GM03348 (cell line): ENCODE measurements at places on chromosomes 12 and 14.

- DNase-seq = peak; percentile 58
These were observed 36.5 kb downstream of the CMKLR1 start for GRCh38 chr12:108302403-108303311.

GRCh38 chr14:105486974-105487448 lies 325 bp downstream of the CRIP1 start:
- peak; percentile 37 for DNase-seq

GRCh38 chr14:49865431-49865859 lies 12.9 kb upstream of the NEMF start:
- peak; percentile 50 for DNase-seq

DNA sequence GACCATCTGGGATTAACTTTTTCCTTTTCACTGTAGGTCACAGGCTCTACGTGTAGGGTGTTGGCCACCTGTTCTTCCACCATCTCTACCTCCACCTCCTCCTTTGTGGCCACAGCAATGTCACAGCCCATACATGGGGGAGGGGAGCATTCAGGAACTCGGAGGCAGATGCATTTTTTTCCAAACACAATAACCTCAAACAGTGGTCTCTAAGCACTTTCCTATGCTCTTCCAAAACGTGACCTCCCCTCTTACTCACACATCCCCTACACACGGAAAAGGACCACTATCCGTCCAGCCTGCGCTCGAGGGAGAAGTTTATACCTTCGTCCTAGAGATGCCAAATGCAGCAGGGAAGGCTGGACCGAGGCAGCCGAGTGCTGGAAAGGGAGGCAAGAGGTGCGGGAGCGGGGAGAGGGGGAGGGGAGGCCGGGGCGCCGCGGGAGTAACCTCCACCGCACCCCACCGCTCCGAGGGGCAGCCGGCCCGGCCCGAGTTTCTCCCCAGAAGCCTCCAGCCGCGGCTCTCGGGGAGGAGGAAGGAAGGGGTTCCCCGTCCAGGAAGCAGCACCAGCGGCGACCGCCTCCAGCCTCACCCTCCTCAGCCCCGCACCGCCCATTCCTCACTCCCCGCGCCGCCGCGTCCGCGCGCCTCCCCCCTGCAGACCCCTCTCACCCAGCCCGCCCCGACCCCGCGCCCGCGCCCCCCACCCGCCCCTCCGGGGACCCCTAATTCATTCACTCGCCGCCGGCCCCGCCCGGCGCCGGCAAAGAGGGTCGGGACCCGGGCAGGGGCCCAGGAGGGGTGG lies 594 bp downstream of the KRAS start:
- peak; percentile 59 for DNase-seq

DNA sequence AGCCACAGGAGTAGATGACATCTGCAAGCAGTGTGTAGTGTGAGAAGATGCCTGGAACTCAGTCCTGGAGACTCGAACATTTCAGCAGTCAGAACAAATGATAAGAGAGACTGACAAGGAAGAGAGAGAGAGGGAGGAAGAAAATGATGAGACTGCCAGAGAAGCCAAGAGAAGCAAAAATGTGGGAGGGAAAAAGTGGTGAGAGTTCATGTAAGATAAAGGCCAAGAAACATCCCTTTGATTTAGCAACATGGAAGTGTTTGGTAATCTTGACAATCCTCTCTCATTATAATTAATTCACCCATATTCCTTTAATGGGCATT lies 42.6 kb downstream of the LIMA1 start:
- no peak for DNase-seq

- DNase-seq = no peak
These were observed 66.1 kb downstream of the KTN1 start for GRCh38 chr14:55645845-55646832.

- DNase-seq = no peak
These were observed 519 bp downstream of the JAG2 start for GRCh38 chr14:105168093-105168420.

DNA sequence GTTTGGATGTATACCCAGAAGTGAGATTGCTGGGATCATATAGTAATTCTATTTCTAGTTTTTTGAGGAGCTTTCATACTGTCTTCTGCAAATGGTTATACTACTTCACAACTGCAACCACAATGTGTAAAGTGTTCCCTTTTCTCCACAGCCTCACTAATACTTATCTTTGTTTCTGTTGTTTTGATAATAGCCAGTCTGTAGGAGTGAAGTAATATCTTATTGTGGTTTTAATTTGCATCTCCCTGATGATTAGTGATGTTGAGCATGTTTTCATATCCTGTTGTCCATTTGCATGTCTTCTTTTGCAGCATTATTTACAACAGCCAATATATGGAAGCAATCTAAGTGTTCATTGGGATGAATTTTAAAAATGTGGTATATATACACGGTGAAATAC lies 29.9 kb downstream of the GABARAPL1 start:
- DNase-seq = no peak

- peak; percentile 98 for DNase-seq
These were observed at the start of gene NACA for GRCh38 chr12:56724972-56725722. TSS of gene NACA (minus strand) at chr12:56725299. CDS start at chr12:56724521, 778 bp downstream.

DNA sequence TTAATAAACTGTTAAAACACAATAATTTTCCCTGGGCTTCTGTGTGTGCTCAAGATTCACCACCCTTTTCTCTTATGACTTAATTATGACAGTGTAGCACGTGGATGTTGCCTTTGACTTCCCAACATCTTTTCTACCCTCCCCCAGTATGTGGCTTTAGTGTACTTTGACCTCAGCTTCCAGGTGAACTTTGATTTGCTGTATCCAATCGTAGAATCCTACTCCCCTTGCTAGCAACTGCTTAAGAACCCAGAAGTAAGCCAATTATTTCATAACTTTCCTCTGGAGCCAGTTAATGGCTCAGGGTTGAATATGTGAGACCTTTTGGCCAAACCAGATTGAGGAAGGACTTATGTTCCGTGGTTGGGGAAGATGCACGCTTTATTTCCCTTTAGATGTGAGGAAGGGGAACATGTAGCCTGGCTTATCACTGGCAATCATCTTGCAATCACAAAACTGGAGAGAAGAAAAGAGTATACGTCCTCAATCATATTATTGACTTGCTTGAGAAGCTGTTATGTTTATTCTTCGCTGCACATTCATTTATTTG lies 259.6 kb upstream of the ATP2B1 start:
- DNase-seq = no peak

DNA sequence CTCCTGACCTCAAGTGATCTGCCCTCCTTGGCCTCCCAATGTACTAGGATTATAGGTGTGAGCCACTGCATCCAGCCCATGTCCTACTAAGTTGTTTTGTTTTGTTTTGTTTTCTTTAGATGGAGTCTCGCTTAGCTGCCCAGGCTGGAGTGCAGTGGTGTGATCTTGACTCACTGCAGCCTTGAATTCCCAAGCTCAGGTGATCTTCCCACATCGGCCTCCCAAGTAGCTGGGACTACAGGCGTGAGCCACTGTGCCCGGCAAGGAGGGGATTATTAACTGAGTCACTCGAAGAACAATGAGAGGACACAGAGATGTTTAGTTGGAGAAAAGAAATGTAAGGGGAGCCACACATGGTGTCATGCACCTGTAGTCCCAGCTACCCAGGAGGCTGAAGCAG lies 18.0 kb upstream of the ERBB3 start:
- no peak for DNase-seq

GRCh38 chr12:12558291-12558690 lies 4.4 kb downstream of the DUSP16 start:
- DNase-seq = no peak

GRCh38 chr12:114275086-114275485 lies 130.9 kb downstream of the TBX5 start:
- peak; percentile 45 for DNase-seq

- no peak for DNase-seq
These were observed 40.0 kb downstream of the TSPAN9 start for GRCh38 chr12:3117144-3117581.

DNA sequence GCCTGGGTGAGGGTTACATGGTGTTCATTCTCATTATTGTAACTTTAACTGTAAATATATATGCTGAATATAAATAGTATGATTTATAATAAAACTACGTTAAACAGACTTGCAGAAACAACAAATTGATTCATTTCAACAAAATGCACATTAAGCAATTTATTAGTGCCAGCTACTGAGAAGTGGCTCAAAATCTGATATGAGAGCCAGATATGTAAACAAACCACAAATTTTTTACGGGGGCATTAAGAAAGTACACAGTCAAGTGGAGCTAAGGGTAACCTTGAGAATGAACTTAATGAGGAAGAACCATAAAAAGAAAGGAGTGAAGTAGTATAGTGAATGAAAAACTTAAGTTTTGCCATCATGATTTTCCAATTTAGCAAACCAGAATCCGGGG lies 40.3 kb downstream of the CEP128 start:
- DNase-seq = no peak

DNA sequence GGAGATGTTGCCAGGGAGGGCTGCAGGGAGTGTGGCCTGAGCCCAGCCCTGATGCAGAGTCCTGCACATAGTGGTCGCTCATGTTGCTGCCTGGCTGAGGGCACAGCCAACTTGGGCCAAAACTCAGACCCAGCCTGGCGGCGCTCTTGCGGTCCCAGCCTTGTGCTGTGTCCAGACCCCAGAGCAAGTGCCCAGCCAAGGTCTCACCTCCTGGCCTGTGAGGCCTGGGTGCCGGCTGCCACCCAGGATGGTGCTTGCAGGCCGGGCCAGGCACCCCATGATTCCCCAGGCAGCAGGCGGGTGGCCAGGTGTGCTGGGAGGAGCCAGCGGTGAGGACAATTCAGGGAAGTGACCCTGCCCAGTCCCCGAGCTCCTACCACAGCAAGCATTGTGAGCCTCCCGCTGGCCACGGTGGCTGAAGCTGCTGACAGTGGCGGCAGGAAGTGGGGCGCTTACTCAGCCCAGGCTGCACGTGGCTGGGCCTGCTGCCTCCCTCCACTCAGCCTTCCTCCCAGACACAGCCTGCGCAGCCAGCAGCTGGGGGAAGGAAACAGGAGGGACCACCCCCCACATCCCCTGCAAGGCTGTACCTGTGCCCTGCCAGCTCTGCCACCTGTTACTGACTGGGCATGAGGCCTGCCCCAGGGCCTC lies 17.7 kb upstream of the PGF start:
- no peak for DNase-seq

DNA sequence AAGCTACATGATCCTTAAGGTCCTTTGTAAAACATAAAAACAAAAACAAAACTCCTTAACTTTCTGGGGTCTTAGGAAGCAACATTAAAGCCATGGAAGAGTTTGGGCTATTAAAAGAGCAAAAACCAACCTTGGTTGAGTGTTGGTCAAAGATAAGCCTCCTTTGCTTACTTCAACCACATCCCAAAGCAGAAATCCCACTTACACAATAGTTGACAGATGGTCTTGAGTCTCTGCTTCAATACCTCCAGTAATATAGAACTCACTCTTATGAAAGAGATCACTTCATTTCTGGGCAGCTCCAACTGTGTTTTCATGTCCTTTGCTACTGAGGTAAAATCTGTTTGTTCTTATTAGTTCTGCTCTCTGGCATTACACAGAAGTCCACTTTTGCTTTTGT lies 125.8 kb downstream of the SLC38A4 start:
- no peak for DNase-seq

GRCh38 chr14:87407344-87407743 lies 585.6 kb downstream of the GALC start:
- no peak for DNase-seq

- DNase-seq = no peak
These were observed 8.7 kb downstream of the STAC3 start for GRCh38 chr12:57242329-57242690.

- peak; percentile 80 for DNase-seq
These were observed 8.7 kb downstream of the PHB2 start for GRCh38 chr12:6961695-6962284.

DNA sequence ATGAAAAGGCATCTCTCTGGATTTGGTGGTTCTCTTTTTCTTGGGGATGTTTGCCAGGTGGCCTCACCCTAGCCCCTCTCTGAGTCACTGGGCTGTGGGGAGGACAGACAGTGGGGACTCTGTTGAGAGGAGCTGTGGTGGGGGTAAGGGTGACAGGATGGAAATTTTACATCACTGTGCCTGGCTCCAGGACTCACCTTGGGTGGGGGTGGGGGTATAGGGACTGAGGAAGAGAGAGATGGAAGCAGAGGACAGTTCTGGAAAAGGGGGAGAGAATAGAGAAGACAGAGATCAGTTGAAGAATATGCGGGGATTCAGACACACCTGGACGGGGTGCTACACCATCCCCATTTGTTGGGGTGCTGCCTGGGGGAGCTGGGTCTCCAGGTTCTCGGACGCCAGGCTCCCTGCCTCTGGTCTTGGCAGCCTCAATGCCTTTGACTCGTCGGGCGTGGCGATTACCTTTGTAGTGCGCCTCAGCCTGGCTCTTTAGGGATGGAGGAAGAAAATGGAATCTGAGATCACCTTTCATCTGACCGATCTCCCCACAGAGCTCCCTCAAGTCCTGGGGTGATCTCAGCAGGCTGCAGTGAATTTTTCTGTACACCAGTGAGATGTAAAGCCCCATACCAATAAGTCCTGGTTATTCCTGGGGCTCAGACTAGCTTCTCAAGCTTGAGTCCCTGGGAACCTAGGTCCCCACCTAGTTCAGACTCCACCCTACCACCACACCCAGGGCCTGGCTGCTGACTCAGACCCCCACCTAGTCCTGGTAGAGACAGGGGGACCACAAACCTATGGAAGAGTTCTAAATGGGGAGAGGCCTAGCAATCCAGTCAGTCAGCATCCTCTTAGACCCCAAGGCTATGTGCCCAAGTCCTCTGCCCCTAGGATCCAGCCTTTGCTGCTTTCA lies 9.6 kb upstream of the GPR84 start:
- no peak for DNase-seq

DNA sequence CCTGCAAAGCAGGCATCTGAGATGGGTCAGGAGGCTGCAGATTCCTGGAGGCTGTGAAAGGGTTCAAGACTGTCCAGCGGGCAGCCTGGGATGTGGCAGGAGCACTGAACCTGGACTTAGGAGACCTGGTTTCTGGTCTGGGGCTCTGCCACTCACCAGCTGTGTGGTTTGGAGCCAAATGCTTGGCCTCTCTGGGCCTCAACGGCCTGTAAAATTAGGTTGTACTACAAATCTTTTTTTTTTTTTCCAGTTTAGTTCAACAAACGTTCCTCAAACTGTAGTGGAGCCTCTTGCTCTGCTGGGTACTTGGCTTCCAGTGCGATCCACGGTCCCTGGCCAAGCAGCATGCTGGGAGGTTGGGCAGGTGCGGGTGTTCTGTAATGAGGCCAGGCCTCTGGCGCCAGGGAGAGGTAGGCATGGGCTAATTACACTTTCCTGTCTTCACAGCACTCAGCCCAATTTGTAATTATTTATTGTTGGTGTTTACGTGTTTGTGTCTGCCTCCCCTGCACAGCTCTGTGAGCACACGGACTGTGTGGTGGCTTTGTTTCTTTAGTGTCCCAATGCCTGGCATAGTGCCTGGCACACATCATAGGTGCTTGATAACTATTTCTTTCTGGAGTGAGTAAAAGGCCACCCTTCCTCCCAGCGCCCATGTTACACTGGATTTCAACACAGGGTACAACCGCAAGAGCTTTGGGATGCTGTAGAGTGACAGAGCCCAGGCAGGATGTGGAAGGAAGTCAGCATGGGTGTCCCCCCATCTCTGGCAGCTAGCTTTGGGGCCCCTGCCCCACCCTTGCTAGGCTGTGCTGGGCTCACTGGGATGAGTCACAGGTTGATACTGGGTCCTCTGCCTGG lies 5.8 kb upstream of the KRT80 start:
- no peak for DNase-seq

- peak; percentile 59 for DNase-seq
These were observed 17.8 kb downstream of the FBXL14 start for GRCh38 chr12:1576410-1577241.
